Effector memory CD4-positive, alpha-beta T cell (primary cell): ENCODE measurements at places on chromosomes 11 and 22.

DNA sequence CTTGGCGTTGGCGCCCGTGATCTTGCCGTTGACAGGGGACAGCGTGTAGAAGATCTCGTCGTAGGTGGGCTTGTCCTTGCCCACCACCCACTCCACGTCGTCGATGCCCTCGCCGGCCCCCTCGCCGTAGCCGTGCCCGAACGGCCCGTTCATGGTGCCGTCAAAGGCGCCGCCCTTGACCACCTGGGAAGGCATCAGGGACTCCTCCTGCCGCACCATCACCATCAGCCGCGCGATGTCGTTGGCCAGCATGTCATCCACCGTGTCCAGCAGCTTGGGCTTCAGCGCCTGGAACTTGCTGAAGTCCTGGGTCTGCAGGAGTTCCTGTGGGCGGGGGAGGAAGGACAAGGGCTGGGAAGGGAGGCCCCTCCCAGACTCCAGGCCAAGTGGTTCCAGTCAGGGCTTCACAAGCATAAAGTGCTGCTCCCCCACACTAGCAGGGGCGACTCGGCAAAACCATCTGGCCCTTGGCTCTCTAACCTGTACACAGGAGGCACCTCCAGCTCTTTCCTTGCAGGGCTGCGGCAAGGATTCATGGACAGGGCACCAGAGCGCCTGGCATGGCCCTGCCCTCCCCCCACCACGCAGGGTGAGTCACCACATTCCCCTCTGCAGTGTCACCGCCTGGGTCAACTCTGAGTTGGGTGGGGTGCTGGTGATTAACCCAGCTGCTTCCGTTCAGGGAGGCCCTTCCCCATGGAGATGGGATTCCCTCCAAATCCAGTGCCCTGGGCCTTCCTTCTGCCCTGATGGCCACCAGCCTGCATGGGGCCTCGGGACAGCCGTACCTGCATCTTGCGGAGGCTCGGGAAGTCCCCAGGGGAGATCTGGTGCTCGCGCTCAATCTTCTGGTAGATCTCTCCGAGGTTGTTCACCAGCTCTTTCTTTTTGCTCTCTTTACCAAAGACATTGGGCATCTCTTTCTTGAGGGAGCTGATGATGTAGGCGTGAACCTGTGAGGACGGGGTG lies 10.4 kb upstream of the CDC42BPG start:
- peak; percentile 53 for DNase-seq

DNA sequence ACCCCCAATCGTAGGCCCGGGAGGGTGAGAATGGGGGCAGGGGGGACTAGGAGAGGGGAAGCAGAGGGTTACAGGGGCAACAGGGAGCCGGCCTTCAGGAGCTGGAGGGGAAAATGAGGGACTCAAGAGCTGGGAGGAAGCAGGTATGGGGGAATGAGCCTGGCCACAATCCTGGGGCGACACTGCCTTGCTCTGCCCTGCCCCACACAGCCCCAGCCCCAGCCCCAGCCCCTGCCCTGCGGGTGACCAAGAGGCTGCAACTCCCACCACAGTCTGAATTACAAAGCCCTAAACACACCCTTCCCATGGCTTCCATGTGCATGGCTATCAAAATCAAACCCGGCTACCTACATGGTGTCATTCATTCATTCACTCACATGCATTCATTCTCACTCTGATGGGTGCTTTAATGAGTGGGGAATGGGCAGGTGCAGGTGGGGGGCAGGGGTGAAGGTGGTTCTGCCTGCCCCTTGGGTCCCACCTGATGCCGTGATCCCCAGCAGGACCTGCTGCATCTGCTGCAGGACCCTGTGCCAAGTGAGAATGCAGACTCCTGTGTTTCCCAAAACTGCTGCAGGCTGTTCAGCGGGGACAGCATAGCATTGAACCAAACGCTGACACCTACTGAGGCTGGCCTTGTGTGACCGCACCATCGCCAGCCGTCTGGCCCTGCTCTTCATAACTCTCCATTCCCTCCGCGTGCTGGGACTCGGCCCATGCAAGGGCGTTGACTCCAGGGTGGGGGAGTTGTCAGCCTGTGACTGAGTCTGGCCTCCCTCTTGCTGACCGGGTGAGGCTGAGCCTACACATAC lies 9.5 kb upstream of the LINC01488 start:
- DNase-seq: no peak

DNA sequence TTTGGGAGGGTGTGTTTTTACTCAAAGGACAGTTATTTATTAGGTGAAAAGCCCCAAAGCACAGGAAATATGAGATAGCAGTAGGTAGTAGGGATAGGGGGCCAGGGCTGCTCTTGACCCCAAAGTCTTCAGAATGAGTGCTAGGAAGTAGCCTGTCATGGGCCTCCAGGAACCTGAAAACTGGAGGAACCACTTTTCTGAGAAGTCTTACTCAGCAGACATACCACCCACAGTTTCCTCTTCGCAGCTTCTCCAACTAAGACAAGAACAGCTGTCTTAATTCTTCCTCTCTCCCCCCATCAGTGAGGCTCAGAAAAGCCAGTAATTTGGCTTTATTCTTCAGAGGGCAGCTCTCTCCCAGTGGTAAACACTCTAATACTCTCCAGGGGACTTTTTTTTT lies 84.0 kb upstream of the CTSC start:
- no peak for DNase-seq

- peak; percentile 43 for DNase-seq
These were observed 112.8 kb downstream of the WNT7B start for GRCh38 chr22:45863981-45864751.

DNA sequence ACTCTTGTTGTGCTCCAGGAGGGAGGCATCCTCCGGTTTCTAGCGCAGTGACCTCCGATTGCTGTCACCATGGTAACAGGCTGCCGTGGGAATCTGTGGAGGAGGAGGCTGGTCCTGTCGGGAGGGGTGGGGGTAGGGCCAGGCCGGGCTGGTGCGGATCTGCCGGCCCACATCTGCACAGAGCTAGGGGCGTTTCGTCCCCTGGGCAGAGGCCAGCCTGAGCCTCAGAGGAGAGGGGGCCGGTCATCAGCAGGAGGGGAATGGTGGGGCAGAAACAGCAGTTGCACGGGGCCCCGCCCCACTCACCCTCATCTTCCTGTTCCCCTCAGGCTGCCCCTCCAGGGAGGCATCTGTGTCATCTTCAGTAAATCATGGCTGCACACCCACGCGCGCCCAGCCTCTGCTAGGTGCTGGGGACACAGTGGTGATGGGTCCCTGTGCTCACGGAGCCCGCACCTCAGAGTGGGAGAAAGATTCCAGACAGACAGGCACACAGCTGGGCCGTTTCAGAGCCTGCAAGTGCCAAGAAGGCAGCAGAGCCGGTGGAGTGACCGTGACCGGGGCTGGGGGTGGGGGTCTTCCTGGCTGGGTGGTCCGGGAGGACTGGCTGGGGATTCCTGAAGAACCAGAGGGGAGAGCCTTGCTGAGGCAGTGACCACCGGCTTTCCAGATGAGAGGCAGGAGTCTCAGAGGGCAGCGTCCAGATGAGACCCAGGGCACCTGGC lies 120.5 kb downstream of the CACNA1I start:
- DNase-seq: no peak

DNA sequence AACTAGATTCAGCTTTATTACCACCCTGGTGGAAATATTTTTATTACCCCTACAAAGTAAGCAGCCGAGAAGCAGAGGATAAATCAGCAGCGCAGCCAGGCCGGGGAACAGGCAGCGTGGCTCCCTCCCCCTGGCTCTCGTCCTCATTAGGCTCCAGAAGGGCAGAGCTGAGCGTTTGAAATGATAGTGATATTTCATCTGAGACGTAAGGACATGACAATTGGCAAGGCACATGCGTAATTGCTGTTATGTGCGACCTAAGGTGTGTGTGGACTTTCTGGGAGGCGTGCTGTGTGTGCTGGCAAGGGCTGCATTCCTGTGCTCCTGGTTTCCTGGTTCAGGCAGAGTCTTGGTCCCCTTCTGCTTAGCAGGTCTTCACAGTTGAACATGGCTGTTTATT lies 247.8 kb downstream of the TBC1D22A start:
- DNase-seq: no peak
